ENCODE measurements at places on chromosomes 1 and 21.

DNA sequence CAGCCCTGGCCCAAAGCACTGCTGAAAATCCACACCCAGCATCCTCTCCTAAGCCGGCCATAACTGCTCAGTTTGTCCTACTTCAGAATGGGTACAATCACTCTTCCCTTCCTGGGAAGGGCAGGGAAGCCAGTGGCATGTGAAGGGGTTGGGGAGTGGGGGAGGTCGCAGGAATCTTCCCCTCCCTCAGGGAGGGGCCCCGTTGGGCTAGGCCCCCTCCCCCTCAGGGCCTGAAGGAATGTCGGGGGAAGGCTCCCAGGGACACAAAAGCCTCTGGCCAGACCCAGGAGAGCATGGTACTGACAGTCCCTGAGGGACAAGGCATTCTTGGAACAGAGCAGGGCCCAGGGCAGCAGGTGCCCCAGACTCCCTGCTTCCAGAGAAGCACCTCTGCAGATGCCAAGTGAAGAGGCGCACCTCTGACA is 1.2 kb downstream of the ELOVL1 start:
- DNase-seq = no peak

GRCh38 chr1:17973694-17974093 is 133.9 kb upstream of the IGSF21 start:
- DNase-seq = no peak

DNA sequence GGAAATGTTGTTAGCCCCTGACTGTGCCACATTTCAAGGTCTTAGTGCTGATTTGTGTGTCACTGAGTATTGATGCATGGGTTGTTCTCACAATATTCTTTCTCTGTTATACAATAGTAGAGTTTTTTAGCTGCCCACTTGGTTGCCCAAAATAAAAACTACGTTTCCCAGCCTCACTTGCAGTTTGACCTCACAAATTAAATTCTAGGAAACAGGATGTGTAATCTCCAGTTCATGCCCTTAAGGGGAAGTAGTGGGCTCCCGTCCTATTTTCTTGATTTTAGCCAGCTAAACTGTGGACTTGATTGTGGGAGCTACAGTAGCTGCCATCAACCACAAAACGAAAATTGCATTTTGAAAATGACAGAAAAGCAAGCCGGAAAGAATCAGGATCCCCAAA is 27.3 kb upstream of the LAMC1 start:
- DNase-seq = no peak

DNA sequence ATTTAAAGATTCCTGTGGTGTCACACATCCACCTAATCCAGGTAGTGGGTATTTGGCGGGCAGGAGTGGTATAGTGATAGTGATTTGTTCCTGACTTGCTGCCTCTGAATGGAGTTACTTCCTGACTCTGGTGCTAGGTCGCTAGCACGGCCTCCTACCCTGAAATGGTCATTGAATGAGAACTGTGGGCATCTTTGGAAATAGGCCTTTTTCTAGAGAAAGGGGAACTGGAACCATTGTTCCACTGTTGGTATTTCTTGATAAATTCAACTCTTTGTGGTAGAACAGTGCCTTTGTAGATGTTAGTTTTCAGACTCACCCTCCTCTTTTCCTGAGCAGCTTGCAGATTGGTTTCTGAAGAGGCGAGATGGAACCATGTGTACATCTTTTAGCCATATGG is 1.5 kb downstream of the QSOX1 start:
- DNase-seq = no peak

DNA sequence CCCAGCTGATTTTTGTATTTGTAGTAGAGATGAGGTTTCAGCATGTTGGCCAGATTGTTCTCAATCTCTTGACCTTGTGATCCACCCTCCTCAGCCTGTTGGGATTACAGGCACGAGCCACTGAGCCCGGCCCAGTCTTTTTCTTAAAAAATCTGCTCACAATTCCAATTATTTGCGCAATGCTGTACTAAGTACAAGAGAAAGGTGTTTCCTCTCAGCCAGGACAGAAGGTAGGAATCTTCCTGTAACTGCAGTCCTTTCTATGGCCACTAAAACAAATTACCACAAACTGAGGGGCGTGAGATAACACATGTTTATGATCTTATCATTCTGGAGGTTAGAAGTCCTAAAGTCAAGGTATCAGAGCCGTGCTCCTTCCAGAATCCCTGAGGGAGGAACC is 6.9 kb upstream of the CBR3 start:
- DNase-seq = no peak

- DNase-seq = peak; percentile 64
These were observed 15.0 kb upstream of the TGFB2 start for GRCh38 chr1:218330043-218330623.

GRCh38 chr21:44991538-44992483 is 52.0 kb downstream of the SLX9 start:
- no peak for DNase-seq

DNA sequence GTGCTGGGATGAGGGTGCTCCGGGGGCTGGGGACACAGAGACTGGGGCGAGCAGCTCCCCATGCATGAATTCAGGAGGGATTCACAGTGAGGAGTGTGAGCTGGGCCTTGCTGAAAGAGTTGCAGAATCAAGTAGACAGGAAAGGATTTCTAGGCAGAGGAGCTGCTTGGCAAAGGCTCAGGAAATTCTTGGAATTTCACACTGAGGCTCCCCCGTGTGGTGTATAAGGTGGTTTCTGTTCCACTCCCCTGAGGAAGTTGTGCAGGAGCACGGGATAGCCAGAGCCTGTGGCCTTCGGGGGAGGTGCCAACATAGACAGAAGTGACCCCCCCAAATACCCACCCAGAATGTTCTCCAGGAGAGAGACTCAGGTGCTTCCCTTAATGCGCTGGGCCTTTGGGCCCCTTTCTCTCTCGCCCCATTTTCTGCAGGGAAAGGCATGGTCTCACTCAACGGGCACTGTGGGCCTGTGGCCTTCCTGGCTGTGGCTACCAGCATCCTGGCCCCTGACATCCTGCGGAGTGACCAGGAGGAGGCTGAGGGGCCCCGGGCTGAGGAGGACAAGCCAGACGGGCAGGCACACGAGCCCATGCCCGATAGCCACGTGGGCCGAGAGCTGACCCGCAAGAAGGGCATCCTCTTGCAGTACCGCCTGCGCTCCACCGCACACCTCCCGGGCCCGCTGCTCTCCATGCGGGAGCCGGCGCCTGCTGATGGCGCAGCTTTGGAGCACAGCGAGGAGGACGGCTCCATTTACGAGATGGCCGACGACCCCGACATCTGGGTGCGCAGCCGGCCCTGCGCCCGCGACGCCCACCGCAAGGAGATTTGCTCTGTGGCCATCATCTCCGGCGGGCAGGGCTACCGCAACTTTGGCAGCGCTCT is 58.5 kb upstream of the ACTL8 start:
- DNase-seq = peak; percentile 62

GRCh38 chr1:218444588-218444987 is 99.5 kb downstream of the TGFB2 start:
- no peak for DNase-seq

GRCh38 chr1:156533568-156534220 is 33.1 kb upstream of the MEF2D start:
- DNase-seq = no peak

GRCh38 chr1:24890887-24891286 is 39.2 kb downstream of the RUNX3 start:
- DNase-seq = no peak

DNA sequence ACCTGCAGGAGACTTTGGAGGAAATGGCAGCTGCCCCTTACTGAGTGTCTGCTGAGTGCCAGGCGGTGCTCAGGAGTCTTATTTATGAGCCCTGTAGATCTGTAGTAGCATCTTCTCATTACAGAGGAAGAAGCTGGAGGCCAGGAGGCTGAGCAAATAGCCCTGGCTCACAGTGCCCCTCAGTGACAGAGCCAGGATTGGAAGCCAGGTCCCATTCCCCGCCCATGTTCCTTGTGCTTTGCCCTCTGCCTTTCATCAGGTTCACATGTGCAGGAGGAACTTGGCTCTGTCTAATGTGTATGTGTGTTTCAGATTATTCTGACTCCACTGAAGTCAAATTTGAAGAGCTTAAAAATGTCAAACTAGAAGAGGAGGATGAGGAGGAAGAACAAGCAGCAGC is 21.2 kb downstream of the KDM4A start:
- peak; percentile 70 for DNase-seq

DNA sequence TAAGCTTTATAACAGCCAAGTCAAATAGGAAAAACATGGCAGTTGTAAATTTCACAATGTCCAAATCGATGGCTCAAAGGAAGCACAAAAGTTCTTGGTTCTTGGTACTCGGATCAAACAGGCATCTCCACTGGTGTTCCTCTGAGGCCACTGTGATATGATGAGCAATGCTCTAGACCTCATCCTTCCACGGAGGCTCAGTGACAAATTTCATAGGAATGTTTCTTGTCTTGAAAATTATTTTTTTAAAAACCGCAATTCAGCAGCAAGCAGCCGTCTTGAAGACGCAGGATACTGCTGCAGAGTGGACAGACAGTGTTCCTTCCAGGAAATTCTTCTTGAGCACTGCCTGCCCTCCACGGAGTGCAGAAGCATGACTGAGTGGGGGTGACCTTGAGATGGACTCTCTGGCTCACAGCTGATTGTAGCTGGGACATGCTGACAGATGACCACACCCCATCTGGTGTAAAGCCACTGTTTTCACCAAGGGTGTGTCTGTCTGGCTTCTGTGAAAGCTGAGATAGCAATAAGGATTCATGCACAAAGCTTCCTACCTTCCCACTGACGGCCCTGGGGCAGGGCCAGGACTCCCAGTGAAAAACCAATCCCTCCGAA is 61.9 kb downstream of the TIAM1 start:
- peak; percentile 98 for DNase-seq

DNA sequence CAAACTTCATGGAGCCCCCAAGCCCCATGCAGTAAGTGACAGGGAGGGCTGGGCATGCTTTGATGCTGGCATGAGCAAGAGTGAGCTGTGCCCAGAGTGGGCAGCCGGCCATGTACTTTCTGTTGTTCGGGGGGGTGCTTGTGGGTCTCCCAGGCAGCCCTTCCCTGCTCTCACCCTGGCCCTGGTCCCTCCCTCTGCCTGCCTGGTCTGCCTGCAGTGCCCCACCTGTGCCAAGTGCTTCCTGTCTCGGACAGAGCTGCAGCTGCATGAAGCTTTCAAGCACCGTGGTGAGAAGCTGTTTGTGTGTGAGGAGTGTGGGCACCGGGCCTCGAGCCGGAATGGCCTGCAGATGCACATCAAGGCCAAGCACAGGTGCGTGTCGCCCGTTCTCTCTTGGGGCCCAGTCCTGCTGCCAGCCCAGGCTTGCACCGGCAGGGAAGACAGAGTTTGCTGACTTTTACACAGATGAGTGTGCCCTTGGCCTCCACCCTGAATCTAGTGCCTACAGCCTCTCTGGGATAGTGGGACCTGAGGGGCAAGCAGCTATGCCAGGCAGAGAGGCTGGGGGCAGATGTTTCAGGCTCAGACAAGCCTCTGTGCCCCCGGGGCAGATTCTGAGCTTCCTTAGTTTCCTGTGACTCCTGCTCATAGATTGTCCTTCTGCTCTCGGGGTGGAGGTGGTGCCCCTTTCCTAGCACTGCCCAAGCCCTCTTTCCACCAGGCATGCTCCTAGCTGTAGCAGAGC is 7.6 kb downstream of the ZBTB48 start:
- no peak for DNase-seq

- DNase-seq = no peak
These were observed 63.7 kb downstream of the CNST start for GRCh38 chr1:246629976-246630375.

GRCh38 chr21:45027241-45028196 is 46.9 kb upstream of the ADARB1 start:
- no peak for DNase-seq

DNA sequence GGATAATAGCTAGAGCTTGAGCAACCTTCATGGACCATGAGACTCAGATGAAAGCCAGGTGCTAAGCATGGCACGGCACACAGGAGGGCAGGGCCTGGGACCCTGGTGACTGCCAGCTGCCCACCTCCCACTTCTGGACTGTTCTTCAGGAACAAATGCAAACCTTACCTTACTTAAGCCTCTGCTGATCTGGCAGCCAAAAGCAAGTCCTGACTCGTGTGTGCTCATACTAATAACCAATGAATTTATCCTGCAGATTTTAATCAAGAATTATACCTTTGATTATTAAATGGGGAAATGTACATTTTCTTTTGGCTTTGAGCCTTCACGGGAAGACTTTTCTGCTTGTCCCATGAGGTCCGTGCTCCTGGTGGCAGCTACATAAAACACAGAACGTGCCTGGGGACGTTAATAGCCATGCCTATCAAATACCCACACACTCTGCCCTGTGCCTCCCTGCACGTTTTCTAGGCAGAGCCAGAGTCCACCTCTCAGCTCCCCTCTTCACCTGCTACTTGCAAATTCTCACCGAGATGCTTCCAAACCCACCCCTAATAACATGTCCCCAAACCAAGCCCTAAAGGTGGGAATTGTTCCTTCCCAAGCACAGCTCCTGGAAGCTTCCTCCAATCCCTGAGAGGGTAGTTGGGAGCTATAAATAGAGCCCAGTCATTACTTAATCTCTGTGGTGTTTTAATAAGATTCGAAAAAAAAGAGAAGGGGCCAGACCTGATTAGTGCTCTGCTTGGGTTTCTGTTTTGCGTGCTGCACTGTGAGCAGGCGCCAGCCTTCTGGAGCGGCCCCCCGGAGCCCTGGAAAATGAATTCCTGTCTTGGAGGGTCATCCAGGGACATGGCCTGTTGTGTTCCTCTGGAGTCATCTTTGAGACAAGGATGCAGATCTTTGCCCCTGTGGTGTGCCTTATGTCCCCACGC is 33.5 kb downstream of the SLC1A7 start:
- peak; percentile 27 for DNase-seq

DNA sequence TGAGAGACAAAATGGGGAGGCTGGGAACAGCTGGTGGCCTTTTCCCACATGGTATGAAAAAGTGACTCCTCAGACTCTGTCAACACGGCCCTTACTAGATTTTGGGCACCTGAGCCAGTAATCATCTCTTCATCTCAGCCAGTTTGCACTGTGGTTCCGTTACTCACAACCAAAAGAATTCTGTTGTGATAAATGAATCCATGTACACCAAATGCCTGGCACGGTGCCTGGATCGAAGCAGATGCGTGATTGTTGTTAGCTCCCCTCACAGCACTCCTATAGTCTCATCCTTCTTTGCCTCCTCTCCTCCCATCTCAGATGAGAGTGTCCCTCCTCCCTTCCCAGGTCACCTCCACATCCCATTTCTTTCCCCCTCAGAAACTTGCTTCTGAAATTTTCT is 57.9 kb upstream of the GJB5 start:
- DNase-seq = no peak

DNA sequence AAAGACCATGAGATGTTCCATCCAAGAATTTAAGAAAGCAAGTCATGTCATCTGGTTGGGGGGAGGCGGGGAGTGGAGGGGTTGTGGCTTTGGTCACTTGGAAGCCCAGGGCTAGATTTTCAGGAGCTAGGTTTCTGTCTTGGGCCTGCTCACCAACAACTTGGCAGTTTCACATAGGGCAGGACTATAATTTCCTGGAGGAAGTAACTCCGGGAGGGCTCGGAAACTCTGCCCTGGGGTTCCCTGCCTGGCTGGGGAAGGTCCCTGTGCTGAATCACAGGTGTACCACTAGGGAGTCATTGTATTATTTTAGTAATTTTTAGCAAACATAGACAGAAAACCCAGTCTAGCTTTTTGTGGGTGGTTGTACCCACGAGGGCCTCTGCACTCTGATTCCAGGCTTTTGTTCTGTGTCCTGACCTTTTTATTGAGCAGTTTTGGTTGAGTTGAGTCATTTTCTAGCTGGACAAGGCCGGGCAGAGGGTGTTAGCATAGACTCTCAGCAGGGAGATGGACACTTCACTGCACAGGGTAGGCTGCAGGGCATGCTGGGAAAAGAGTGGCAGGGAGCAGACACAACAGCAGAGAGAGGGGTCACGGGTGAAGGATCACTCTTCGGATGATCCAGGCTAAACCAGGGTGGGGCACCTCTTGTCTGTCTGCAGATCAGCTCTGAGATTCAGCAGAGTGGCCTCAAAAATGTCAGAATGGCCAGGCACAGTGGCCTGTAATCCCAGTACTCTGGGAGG is 144.7 kb downstream of the GRIK3 start:
- no peak for DNase-seq

Measured in fibroblast of mammary gland (primary cell).